ENCODE measurements at places on chromosomes 2 and 18.
A peak's percentile ranks its signal among the peaks of the same experiment; 100 is the strongest.

- no peak for DNase-seq
Observed at GRCh38 chr2:207394203-207394781, 135.5 kb upstream of the CREB1 start.

- peak; percentile 96 for DNase-seq
Observed at GRCh38 chr2:25105336-25106085, 62.9 kb downstream of the POMC start.

DNA sequence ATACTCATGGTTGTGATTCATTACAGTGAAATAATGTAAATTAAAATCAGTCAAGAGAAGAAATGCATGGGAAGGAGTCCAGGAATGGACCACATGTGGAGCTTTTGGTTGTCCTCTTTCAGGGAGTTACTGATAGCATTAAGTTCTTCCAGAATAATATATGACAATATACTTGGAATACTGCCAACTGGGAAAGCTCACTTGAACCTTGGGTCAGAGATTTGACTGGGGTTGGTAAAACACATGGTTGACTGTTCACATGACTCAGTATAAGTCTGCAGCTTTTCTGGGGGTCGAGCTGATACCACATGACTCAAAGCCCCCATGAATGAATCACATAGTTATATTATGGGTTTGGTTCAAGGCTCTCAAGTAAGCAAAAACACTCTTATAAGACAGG, 1109.0 kb upstream of the CHAC2 start:
- DNase-seq, result no peak

DNA sequence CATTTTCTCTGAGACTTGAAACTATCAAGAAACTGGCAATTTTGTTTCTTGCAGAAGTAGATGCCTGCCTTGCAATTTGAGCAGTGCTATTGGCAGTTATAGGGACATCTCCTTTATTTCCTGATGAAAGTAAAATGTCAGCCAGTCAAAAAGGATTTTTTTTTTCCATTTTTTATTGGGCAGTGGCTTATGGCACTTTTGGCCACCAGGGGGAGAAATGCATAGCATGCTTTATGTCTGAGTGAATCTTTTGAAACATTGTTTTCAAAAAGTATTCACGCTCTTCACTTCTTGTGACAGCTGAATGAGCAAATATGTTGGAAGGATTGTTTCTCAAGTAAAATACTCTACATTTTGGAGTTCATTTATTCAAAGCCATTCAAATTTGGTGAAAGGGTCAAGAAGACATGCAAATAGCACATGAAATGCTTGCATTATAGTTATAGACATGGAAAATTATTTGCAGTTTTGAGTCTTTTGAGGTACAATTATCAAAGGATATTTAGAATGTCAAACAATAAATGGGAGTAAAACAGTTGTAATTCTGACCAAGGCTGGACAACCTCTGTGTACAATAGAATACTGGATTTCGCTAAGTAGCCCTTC, 491.0 kb downstream of the CDH2 start:
- peak; percentile 26 for DNase-seq

- DNase-seq, result no peak
Observed at GRCh38 chr2:119864318-119864717, 104.6 kb downstream of the PTPN4 start.

DNA sequence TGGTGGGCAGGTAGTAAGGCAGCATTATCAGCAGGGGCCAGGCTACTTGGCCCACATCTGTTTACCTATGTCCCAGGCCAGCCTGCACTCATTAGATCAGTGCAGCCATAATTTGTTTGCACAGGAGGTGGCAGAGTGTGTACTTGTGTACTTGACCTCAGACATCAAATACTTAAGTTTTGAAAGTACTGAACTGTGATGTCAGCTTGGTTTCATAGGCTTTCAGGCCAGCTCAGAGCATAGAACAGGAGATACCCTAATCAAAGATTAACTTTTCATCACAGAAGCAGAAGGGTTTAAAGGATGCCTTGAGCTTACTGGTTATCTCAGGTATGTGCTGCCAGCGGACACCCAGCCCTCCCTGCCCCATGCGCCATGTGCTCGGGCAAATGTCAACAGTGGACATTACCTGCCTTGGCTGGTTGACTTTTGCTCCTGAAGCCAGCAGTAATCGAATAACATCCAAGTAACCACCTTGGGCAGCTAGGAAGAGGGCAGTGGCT, 33.2 kb downstream of the ANKRD29 start:
- DNase-seq, result peak; percentile 34

GRCh38 chr2:219410390-219410789, 7.8 kb upstream of the DES start:
- no peak for DNase-seq

DNA sequence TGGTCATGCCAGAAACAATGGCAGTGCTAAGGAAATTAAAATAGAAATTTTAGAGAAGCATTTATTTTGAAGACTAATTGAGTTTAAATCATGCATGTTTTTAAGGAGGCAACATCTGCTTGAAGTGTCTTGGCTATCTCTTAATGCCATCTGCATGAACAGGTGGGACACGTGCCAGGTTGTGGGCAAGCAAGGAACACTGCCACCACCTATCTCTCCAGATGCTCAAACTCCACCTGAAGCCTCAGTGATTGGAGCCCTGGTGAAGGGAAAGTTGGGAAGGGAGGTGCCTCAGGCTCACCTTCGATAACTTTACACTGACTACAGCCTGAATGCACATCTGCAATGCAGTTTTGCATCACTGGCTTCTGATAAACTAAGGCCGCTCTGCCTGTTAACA, 91.5 kb downstream of the TPGS2 start:
- DNase-seq, result no peak

- no peak for DNase-seq
Observed at GRCh38 chr2:116706396-116706795, 1108.1 kb upstream of the DDX18 start.

Data from NCI-H345 (cell line).